ENCODE measurements at places on chromosomes 7 and 10.

- DNase-seq: peak; percentile 86
Observed at GRCh38 chr7:20219446-20220292, 2.5 kb upstream of the MACC1 start.

DNA sequence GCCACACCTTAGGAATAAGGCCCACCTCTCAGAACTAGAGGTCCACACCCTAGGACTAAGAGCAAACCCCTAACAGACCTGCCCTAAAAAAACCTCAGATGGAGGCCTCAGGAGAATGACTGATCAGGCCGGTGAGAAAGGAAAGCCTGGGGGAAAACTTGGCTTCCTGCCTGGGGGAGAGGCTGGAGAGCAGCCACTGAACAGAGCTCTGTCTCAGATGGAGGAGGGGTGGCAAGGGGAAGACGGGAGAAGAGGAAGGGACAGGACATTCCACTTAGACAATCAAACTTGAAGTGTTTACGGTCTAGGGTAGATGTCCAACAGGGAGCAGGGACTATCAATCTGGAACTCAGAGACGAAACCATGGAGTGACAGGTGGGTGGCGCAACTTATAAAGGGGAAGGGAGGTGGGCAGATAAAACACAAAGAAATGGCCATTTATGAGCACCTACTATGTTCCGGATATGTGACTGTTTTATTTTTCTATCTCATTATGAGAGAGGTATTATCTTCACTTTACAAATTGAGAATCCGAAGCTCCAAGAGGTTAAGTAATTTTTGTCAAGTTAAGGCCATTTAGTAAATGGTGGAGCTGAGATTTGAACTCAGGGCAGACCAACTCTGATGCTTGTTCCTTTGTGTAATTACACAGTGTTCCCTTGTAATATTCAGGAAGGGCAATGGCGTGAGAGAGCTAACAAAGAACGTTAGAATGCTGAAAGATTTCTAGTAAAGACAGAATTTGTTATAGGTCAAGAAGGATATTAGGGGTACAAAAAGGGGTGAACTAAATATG is 82.6 kb downstream of the DNMBP start:
- no peak for DNase-seq

- peak; percentile 75 for DNase-seq
Observed at GRCh38 chr10:97072851-97073665, 112.7 kb downstream of the SLIT1 start.

DNA sequence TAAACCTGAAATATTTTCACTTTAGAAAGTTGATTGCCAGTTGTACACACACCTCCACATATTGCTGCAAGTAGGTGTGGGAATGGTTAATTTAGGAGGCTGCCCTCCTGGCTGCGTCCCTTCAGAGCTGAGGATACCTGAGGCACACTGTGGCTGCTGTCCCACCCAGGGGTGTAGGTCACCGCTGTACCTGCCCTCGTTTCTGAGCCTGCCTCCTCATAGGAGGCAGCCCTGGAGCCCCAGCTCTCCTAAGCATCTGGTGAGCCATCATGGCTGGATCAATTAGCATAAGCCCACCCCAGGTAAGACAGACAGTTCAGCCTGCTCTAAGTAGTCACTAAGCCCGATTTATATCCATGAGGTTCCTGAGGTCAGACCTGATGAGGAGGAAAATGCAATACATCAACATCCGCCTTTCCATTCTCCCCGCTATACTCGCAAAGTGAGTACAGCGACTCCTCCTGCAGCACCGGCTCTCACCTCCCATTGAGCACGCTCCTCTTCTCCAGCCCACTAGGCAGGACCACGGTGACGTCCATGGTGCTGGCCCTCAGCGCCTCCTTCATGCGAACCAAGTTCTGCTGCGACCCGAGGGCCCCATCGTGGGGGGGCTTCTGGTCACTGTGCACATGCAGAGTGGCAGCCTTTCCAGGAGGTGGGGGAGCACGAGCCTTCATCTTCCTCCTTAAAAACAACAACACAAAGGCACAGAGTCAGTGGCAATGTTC is 97.2 kb downstream of the COBL start:
- no peak for DNase-seq

DNA sequence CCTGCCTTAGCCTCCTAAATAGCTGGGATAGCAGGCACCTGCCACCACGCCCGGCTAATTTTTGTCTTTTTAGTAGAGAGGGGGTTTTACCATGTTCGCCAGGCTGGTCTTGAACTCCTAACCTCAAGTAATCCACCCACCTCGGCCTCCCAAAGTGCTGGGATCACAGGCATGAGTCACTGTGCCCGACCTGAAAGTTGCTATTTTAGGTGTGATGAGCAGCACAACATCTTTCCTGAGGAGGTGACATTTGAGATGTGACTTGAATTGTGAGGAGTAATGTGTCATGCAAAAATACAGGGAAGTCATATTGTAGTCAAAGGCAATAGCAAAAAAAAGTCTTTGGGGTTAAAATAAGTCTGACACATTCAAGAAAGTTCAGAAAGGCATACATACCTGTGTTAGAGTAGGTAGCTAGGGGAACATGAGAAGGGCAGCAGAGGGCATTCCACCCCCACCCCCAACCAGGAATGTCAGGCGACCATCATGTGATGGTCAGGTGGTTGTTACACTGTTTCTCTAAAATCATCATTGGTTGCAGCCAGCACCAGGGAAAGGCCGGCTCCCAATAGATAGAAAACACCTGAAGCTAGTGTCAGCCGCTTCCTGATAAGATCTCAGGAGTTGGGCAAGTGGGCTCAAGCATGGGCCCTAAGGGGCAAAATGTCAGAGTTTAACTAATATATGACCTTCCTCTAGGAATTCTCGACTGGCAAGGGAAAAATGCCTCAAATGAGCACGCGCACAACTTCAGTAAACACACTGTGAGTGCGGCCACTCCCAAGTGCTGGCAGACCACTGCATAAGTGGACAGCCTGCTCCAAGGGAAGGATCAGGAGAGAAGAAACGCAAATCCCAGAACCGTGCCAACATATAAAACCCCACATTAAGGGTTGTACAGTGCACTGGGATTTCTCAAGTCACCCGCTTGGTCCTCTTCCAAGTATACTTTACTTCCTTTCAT is at the start of gene TACC2:
Gene TACC2, plus strand, starts transcription at position 803 of the 964 bp plus-strand sequence. CDS start 32,819 bp downstream, outside the sequence.
- DNase-seq: no peak

DNA sequence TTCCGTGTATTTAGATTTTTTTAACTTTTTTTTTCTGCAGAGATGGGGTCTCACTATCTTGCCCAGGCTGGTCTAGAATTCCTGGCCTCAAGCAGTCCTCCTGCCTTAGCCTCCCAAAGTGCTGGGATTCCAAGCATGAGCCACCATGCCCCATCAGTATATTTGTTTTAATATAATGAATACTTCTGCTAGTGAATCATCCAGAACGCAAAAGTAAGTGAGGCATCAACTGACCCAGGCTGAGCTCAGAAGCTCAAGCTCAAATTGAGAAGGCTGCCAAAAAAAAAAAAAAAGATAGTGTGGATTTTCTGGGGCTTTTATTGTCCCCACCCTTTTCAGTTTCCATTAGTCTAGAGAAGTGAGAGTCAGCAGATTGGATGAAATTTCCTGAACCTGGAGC is 39.0 kb upstream of the TECTB start:
- no peak for DNase-seq
